ENCODE measurements at places on chromosomes 5 and 9.

DNA sequence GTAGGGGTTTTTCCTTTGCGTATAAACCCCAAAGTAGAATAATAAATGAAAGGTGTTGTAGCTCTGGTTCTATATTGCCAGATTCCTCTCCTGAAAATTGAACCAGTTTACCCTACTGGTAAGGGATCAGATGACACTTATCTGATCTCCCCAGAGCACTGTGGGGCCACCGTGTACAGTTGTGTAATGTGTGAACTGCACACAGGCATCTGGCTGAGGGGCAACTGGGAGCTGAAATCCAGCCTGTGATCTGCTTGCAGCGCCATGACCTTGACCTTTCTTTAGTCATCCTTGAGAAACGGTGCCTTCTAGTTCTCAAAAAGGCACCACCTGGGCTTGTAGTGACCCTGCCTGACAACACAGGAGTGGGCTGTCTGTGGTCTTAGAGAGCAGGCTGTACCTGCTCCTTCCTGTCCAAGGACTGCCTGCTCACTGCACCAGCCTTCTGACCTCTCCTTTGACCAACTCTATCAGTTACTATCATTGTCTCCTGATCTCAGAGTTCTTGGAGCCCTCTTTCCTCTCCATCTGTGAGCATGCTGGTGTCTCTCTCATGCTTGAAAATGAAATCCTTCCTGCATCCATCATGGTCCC, 40.2 kb downstream of the PDE6A start:
- no peak for DNase-seq

- DNase-seq, result no peak
Observed at GRCh38 chr5:78706381-78706780, 57.8 kb upstream of the LHFPL2 start.

DNA sequence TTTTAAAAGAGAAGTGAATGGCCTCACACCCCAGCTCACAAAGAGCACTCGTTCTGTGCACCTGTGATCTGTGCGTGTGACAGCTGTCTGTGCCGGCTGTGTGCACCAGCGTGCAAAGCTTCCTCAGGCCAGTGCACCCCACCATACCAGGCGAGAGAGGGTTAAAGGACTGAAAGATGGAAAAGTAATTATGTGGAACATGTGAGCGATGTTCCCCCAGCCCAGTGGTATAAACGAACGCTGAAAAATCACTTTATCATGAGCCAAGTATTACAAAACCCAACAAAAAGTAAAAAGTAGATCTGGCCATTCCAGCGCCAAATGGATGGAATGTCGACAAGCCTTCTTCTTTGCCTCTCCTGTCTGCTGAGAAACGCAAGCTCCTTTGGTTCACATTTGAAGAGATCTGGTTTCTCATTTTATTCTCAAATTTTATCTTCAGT, 53.7 kb downstream of the IPPK start:
- DNase-seq, result no peak

DNA sequence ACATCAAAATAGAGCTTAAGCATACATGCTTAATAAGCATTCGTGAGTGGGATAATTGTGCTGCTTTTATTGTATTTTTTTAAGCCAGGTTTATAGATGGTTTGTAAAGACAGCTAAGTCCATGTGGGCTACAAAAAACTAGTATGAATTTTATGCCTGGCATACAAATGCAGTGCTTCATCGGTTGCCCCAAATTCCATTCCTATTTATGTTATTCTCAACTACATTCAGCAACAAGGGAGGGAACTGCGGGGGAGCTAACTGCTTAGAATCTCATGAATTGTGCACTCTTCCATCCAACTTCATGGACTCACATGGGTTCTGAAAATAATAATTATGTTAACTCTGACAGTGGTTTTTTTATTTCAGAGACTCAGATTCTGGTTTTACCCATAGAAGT, 199.2 kb downstream of the FAM170A start:
- no peak for DNase-seq

DNA sequence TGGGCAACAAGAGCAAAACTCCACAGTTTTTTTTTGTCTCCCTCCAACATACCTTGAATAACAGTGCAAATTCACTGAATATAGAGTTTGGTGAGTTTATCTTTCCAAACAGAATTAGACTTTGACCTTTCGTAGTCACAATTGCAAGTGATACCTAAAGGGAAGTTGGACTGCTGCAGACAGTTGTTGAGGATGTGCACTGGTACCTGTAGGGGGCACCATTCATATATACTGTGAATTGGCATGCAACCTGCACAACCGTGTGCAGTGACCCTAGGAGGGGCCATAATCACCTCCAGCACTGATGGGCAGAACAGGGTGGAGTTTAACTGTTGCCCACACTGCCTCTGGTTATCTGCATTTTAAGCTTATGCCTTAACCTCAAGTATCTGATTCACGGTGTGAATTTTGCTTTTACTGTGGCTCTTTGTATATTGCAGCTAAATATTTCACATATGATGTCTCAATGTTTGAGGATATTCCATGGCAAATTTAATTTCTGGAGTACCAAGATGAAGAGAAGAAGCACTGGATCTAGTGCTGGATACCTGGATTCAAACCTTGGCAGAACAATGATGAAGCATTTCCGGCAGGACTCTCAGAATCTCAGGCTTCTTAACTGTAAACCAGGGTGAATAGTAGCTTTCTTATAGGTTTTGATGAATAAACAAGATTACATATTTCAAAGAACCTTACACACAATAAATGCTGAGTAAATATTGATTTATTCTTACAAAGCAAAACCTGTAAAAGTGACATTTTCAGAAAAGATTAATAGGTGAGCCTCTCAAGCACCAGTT, 144.3 kb downstream of the ACTBL2 start:
- peak; percentile 51 for DNase-seq

DNA sequence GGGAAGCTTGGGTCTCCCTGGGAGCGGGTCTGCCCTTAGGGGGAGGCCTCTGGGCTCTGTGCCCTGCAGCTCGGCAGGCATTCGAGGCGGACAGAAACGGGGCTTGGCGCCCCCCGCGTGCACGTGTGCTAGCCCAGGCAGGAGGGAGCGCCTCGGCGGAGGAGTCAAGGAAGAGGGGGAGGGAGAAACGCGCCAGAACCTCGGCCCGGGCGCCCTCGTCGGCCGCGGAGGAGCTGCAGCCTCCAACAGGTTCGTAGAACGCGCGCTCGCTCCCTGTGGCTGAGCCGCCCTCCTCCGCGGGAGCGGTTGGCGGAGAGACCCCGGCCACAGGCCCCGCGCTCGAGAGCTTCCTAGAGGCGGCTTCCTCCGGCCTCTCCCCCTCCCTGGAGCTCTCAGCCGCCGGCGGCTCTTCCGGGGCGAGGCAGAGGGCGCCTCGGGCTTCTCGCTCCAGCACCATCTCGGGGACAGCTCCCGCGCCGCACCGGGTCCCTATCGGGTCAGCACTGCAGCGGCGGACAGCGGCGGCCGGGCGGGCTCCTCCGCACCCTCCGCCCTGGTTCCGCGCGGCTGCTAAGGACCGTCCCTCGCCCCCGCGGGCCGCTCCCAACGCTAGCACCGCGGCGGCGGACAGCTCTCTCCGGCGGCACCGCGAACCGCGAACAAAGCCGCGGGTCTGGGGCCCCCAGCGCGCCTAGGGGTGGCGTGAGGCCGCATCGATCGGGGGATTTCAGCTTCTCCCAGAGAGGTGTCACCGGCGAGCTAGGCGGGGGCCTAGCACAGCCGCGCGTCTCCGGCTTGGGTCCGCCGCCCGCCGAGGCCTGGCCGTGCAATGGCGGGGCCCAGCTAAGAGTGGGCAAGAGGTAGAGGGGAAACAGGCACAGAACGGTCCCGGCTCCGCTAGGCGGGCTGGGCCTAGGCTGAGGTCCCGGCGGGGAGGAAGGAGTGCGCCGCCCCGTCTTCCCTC, 74.6 kb upstream of the CPLX2 start:
- peak; percentile 84 for DNase-seq

DNA sequence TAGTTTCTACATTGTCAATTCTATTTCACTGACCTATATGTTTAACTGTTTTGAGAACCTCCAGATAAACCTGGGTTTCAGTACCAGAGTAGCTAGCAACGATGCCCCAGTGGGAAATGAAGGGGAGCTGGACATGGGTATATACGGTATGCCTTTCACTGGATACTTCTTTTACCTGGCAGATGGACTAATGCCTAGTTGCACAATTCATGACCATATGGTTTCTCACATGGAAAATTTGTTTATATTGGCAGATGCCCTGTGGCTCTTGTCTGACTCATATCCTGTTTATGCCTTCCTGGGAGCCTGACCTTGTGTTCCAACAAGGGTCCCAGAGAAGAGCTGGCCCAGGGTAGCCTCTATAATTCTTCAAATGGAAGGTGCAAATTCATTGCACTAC, 144.1 kb downstream of the MAT2B start:
- DNase-seq, result no peak

GRCh38 chr9:7707934-7708333, 91.6 kb downstream of the DMAC1 start:
- DNase-seq, result no peak

- DNase-seq, result no peak
Observed at GRCh38 chr9:4335631-4336030, 35.8 kb upstream of the GLIS3 start.

DNA sequence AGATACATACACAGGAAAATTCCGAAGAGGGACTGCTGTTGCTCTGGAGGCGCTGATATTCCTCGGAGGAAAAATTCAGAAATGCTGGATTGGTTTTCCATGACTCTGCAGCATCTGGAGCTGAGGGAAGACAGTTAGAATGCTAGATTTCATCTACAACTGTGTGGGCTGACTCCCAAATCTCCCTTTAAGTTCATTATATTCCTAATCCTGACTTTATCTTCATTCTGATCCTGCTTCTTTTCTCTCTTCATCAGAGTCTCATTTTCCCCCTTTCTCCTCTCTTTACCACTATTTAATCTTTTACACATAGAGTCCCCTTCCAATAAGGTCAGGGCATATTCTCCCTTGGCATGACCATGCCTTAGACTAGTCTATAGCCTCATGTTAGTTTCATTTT, at the start of gene OR1N1:
OR1N1 (minus strand) TSS at position 101 of the 400 bp plus-strand sequence; CDS start at position 101, 0 bp downstream.
- no peak for DNase-seq

DNA sequence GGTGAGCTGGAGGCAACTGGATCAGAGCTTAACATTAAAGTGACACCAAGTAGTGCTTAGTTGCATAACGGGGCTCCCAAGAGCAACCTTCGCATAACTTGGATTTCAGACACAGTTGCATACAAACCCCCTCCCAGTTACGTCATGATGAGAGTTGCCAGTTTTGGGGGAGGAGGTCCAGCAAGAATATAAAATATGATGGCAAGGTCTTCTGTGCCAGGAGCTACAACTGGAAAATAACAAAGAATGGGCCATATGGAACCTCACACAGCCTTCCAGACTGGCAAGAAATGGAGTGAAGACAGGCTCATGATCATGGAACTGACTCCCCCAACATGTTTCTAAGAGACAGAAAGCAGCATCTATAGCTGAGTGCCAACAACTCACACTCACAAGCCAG, 8.5 kb downstream of the SPOCK1 start:
- DNase-seq, result no peak

GRCh38 chr9:91158286-91158685, 203.4 kb downstream of the AUH start:
- no peak for DNase-seq

DNA sequence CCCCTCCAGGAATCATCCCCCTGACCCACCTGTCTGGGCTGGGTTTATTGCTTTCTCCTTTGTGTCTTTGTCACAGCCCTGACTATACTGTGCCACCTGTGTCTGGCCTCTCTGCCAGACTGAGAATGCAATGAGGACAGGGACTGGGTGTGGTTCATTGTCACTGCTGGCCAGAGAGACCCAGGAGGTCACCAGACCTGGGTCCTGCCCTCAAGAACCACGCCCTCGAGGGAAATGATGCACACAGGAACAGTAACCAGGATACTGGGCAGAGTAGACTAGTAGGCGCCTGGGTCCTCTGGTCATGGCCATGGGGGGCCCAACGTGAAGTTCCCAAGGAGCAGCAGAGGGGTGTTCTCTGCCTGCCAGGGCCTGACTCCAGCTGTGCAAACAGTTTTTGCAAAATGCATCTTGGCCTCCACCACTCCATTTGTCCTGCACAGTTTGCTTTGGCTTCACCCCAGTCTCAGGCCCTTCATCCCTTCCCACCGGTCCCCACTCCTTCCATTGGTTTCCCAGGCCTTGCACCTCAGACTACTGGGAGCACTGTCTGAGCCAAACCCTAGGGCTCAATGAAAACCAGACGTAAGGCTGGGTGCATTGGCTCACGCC, 17.8 kb downstream of the RGS3 start:
- DNase-seq, result no peak

DNA sequence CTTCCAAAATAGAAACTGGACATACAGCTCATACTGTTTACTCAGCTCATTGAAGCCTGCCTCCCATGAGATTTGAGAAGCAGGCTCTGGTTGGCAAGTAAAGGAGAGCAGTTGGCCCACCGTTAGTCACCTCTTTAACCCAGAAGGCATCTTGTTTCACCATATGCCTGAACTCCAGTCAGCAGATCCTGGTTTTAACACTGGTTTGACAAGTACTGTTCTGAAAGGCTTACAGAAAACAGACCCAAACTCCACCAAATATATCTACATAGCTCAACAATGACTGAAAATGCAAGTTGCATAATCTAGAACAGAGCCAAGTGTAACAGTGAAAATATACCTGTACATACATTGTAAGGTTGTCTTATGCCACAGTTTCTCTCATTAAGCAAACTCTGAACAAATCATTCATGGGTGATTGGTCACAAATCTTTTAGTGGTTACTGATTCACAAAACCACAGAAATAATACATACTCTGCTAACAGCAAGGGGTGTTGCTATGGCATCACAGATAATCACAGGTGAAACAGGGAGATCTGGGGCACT, 198.8 kb downstream of the BNC2 start:
- peak; percentile 48 for DNase-seq

DNA sequence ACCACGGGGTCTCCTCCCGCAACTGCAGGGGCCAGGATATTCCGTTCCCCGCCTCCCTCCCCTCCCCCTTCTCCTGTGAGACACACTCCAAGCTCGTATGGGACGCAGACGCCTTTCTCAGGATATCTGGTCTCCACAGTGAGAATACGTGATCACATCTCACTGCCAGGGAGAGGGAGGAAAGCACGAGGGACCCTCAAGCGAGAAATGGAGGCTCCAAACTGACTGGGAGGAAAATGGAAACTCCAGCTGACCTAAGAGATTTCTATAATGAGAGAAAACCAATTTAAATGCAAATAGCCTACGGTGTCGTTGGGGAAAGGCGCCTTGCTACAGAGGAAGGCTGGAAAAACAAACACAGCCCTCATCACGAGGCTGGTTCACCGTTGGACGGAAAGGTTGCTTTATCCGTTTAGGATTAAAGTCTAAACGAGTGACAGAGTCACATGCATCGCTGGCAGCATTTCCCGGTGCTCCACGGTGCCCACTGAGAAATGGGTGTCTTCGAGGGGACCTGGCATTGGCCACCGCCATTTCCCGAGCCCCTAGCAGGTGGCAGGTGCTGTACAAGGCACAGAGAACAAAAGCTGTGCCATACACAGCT, 116.9 kb upstream of the CPEB4 start:
- no peak for DNase-seq

Data from ACHN (cell line).